Naive thymus-derived CD4-positive, alpha-beta T cell (primary cell): ENCODE measurements at places on chromosomes 1 and 21. TPM values are rescaled to one million over a fixed set of nuclear protein-coding genes. Genes with fewer than 3 reads are reported as not detected.

DNA sequence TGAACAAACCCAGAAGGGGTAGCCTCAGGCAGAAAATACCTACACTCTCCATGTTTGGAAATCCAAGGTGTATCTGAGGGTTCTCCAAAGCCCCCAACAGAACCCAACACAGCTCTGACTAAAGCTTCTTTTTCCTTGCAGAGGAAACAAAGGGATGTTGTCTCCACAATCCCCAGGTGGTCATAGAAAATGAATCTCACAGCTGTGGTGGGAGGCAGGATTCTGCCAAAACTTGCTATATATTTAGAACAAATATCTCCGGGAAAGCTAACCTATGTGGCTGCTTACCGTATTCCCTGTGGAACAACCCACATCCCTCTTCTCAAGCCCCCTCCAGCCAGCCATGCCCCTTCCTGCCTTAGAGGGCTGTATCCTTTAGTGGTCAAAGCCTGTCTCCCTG is 406.1 kb downstream of the PRDM2 start:
- H3K27ac ChIP-seq, result no peak overlapping the region
- no peak for DNase-seq
- H3K4me3 ChIP-seq, result no peak overlapping the region
- no peaks in the 10 kb centered on the region for H3K4me1 ChIP-seq
- no peaks in the 10 kb centered on the region for H3K27me3 ChIP-seq

GRCh38 chr1:147565189-147565980 is 24.1 kb downstream of the BCL9 start:
- H3K27ac ChIP-seq, result no peak overlapping the region
- H3K4me3 ChIP-seq, result no peak overlapping the region
- no peak for DNase-seq
- no peaks in the 10 kb centered on the region for H3K4me1 ChIP-seq

DNA sequence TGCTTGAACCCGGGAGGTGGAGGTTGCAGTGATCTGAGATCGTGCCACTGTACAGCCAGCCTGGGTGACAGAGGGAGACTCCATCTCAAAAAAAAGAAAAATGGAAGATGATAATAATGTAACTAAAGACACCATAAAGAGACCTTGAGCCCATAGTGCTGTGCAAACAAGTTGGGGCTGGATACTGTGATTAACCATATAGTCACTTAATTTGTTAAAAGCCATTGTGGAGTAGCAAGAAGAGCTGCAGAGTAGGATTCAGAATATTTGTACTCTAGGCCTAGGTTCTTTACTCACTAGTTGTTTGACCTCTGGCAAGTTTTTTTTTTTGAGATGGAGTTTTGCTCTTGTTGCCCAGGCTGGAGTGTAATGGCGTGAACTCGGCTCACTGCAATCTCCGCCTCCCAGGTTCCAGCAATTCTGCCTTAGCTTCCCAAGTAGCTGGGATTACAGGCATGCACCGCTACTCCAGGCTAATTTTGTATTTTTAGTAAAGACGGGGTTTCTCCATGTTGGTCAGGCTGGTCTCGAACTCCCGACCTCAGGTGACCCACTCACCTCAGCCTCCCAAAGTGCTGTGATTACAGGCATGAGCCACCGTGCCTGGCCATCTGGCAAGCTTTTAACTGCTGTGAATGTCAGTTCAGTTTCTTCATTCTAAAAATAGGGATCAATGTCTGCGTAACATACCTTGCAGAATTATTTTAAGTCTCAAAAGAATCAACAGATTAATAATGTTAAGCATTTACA is 12.8 kb downstream of the CAP1 start:
- peak overlapping the region; percentile 32 for H3K27ac ChIP-seq
- H3K27me3 ChIP-seq, result no peaks in the 10 kb centered on the region
- H3K4me3 ChIP-seq, result no peak overlapping the region

DNA sequence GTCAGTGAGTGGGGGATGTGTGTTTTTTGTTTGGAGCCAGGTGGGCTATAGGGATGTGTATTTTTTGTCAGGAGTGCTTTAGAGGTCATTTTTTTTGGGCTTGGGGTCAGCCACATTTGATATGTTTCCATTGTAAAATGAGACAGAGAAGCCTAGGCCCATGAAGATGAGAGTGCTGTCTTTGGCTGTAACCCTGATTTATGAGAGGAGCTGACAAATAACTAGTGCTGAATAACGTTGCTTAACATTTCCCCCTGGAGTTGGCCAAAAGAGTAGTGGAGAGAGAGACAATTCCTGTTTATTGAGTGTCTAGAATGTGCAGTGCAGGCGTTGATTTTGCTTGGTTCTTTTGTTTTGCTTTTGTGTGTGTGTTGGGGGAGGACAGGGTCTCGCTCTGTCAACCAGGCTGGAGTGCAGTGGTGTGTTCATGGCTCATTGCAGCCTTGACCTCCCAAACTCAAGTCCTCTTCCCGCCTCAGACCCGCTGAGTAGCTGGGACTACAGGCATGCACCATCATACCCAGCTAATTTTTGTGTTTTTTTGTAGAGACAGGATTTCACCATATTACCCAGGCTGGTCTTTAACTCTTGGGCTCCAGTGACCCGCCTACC is 64.7 kb downstream of the S1PR1 start:
- H3K36me3 ChIP-seq, result no peaks in the 10 kb centered on the region
- H3K27ac ChIP-seq, result no peak overlapping the region
- no peaks in the 10 kb centered on the region for H3K4me1 ChIP-seq
- H3K27me3 ChIP-seq, result no peaks in the 10 kb centered on the region
- no peak overlapping the region for H3K4me3 ChIP-seq
- no peak for DNase-seq

DNA sequence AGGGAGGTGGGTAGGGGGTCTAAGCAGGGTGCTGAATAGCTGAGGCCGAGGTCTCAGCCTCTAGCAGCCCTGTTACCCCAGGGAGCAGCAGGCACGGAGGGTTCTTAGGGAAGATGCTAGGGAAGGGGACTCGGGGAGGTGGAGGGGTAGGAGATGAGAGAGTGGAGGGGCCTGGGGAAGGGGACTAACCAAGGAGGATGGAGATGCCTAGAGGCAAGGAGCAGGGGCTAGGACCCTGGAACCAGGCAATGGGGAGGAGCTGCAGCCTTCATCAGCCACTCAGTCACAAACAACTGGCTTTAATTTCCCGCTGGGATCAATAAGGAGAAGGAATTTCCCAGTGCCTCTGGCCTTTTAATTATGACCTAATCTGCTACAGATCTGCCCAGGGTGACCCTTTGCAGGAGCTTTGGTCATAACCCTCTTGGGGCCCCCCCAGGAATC is 2.9 kb upstream of the CRABP2 start:
- no peaks in the 10 kb centered on the region for H3K36me3 ChIP-seq
- no peak for DNase-seq
- peaks cover 23% of the 10 kb centered on the region for H3K4me1 ChIP-seq
- H3K27ac ChIP-seq, result no peak overlapping the region
- peaks cover 3% of the 10 kb centered on the region for H3K27me3 ChIP-seq

SPRR2G gene
- not detected for total RNA-seq

OR2L3 gene
- total RNA-seq, result not detected in 2 replicates
